Stimulated activated CD4-positive, alpha-beta T cell treated with anti-CD3 and anti-CD28 coated beads, Interleukin-12 subunit alpha, Interleukin-12 subunit beta, amount 100 ng/mL, for 4 hours (primary cell): ENCODE measurements at places on chromosomes 4 and X.

GRCh38 chr4:125112536-125112935 is 202.2 kb upstream of the FAT4 start:
- DNase-seq, result no peak

DNA sequence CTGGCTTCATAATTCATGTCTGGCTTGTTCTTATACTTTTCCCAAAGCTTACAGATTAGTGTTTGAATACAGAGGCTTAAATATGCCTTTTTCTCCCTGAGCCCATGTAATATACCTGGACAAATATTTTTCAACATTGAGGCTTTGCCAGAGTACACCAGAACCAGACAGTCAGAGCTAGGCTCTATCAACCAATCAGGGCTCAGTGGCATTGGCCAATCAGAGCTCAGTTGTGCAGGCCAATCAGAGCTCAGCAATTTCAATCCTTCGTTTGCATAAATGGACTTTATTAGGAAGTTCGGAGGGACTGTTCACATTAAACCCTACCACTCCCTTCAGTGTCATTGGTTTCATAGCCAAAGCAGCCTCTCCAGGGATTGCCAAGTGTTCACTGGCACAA is 51.2 kb upstream of the TMSB15B start:
- no peak for DNase-seq

- DNase-seq, result peak; percentile 98
Observed at GRCh38 chr4:169757575-169758184, at the start of gene HPF1. HPF1 (minus strand) TSS chr4:169757944; CDS start chr4:169757877, 67 bp downstream.

DNA sequence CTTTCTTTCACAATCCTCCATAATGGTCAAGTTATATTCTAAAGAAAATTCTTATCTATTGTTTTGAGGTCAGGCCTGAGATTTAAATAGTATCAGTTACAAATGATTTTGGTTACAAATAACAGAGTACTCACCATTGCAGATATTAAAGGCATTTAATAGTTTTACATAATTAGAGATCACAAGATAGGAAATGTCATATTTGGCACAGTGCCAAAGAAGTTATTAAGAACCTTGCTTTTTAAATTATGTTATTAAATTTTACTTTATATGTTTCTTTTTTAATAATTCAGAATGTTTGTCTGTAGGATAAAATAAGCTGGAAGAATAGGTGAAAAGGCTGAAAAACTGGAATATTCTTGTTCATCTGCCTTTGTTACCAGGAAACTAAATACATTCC is 1174.7 kb downstream of the PCDH18 start:
- no peak for DNase-seq

GRCh38 chrX:128518508-128518907 is 466.3 kb upstream of the ACTRT1 start:
- no peak for DNase-seq

GRCh38 chr4:70544279-70544868 is 26.0 kb downstream of the AMTN start:
- DNase-seq, result no peak

DNA sequence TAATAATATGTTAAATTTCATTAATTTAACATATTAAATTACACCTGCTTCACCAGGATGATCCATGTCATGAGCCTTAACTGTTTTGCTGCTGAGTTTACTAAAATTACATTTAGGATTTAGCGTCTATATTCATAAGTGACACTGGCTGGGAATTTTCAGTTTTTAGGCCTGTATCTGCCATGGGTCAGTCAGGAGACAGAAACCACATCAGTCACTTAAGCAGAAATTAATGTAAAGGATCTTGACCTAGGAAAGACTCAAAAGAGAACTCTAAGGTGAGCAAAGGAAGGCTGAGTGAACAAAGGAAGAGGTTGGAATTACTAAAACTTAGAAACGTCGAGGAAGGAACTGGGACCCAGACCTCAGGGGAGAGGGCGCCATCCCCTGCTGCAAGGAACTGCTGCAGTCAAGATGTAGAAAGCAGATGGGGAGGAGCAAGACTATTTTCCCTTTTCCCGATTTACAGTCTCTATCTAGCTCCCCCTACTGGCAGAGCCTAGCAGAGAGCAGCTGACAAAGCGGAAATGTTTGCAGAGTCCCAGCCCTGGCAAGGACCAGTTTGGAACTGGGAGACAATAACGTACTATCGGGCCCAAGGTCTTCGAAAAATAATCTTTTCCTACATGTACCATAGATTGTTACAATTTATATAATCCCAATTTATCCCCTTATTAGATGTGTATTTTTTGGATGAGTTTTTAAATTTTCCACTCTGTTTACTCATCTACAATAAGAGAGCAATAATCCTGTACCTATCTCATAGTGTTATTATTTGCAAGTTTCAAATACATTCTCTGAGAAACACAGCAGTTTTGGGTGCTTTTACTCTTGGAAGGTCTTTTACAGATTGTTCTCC is 22.6 kb upstream of the RBBP7 start:
- peak; percentile 26 for DNase-seq

DNA sequence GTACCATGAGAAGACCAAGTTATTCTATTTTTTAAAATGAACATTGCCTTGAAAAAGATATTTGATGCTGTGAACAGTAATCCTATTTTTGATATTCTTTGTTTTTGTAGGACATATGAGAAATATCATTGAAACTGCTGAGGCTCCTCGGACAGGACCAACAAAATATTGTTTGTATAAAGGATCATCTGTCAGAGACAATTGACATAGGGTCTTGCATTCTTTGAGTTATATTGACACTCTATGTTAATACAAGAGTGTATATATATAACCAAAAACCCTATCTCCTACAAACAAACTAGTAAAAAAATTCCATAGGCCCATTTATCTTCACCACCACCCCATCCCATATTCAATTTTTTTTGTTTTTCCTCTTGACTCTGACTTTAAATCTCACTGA is 222.7 kb downstream of the DACH2 start:
- no peak for DNase-seq

DNA sequence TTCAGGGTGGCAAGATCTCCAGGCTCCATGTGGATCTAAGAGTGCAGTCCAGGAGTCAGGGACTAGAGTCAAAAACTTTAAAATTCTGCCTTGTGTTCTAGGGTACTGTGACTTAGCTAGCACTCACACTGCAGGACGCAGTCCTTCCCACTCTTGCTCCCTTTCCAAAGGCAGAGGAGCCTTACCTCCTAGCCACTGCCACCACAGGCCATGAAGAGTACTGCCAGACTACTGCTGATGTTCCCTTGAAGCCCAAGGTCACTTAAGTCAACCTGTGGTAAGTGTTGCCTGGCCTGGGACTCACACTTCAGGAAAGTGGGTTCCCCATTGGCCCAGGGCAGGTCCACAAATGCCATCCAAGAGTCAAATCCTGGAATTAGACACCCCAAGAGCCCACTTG is 632.2 kb downstream of the PCDH19 start:
- no peak for DNase-seq

DNA sequence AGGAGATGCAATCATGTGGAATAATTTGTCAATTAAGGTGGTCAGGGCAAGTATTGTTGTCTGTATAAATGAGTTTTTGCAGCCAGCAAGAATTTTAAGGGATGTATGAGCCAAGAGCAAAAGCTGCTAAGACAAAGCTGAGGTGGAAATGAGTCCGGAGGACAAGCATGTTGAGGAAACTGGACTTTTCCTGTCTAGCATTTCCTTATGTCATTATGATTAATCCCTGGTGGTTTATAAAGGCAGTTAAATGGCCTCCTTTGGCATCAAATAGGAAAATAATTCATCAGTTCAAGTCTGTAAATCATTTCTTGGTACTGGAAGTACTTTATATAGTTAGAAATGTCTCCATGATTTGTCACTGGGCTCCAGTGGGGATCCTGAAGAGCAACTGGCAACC is 61.6 kb upstream of the TEX13A start:
- DNase-seq, result no peak

DNA sequence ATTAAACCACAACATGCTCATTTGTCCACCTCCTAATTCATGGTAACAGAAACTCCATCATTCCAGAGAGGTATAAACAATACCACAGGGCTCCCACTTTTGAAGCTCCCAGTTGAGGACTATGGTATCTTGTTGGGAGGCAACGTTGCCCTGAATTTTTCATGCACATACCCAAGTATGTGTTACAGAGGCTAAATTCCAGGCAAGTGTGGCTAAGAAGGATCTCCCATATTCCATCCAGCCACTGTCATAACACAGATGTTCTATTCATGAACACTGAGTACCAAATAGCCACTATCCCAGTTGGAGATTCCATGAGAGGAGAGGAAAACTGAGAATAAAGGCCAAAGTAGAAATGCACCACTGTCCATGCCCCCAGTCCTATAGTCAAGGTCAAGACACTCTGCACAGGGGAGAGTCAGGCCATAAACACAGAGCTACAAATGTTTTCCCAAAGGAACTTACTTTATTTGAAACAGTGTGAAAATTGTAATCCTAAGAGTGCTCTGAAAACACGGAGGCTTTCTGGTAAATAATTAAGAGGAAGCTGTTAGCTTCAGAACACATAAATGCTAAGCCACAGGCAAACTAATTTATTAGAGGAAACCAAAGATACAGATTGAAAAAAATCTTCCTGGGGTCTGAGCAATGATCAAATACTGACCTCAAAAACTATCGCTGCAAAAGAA is 42.4 kb upstream of the TMPRSS11B start:
- no peak for DNase-seq

DNA sequence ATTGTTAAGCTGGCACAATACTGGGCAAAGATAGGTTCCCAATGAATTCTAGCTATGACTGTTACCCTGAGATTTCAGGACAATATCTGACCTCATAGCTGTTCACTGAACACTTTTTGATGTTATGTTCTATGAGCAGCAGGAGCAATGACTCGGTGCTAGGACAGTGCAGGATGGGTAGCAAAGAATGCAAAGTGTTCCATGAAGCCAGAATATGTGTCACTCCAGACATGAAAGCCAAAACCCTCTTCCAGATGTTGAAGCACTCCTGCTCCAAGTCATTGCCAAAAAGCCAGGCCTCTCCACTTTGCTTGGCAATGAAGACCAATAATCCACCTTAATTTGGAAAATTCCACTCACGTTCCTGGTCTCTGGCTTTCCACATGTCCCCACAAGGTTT is 300.9 kb upstream of the CPEB2 start:
- DNase-seq, result no peak

GRCh38 chr4:47045261-47045660 is 13.9 kb downstream of the GABRB1 start:
- DNase-seq, result no peak

DNA sequence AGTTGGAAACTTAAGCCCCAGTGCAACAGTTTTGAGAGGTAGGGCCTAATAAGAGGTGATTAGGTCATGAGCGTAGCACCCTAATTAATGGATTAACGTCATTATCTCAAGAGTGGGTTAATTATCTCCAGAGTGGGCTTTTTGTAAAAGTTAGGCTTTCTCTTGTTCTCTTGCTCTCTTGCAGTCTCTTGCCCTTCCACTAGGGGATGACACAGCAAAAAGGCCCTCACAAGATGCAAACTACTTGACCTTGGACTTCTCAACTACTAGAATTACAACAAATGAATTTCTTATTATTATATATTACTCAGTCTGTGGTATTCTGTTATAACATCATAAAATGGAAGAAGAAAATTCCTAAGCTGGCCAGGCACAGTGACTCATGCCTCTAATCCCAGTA is 22.1 kb upstream of the NDST3 start:
- DNase-seq, result no peak

GRCh38 chr4:136863756-136864155 is 668.5 kb downstream of the PCDH18 start:
- DNase-seq, result no peak

GRCh38 chr4:174494726-174495125 is 27.6 kb downstream of the HPGD start:
- no peak for DNase-seq

DNA sequence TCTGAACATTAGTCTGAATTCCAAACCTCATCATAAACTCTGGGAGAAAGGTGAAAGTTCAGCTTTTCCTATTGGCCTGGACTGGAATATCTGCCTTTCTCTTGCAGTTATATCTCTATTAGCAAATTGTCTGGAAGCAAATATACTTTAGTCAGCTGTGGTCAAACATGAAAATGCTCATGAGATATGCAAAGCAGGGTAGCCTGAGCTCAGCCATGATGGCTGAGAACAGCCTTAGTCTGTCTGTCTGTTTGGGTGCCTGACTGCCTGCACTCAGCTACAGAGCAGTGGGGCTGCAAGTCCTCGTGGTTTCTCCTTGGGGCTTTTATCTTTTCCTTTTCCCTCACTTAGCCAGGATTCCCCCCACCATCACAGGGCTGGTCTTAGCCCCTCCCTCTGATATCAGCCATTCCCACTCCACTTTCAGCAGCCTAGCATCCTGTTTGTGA is 19.5 kb upstream of the PGRMC2 start:
- DNase-seq, result no peak

DNA sequence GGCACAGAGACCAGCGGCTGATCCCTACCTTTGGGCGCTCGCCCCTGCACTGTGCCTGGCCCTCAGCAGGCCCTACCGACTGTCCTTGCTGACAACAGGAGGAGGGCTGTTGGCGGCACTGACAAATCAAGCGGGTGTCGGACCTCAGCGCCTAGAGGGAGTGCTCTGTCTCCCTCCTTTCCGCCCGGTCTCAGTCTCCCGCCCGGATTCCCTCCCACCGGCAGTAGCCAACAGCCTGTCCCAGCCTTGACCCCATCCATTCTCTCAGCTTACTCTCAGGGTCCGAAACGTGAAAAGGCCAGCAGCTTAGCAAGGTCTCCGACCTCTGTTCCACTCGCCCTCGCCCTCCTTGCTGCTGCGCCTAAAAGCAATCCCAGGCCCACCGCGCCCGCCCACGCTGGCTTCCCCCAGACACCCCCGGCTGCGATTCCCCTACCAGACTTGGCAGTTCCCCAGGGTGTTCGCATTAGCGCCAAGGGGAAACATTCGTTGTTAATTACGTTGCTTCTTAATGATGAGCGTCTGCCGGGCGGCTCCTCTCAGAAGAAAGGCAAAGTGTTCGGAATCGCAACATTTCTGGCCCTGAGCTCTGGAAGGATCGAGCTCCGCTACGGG is 96.2 kb downstream of the SOWAHB start:
- no peak for DNase-seq

- no peak for DNase-seq
Observed at GRCh38 chr4:40563401-40563800, 66.3 kb downstream of the RBM47 start.

GRCh38 chr4:145618210-145618931 is 814 bp upstream of the MMAA start:
- peak; percentile 19 for DNase-seq

GRCh38 chrX:74272230-74272629 is 31.8 kb upstream of the ZCCHC13 start:
- DNase-seq, result no peak

GRCh38 chr4:184096561-184097240 is 121.0 kb downstream of the ENPP6 start:
- no peak for DNase-seq

GRCh38 chrX:63686878-63687714 is 97.9 kb downstream of the ARHGEF9 start:
- no peak for DNase-seq

- no peak for DNase-seq
Observed at GRCh38 chr4:7049739-7050138, 6.6 kb downstream of the TADA2B start.

GRCh38 chr4:65671372-65671771 is 1.1 kb upstream of the EPHA5 start:
- no peak for DNase-seq
